Right renal cortex interstitium (tissue), 3 donors: ENCODE measurements at places on chromosomes 3 and 15.

DNA sequence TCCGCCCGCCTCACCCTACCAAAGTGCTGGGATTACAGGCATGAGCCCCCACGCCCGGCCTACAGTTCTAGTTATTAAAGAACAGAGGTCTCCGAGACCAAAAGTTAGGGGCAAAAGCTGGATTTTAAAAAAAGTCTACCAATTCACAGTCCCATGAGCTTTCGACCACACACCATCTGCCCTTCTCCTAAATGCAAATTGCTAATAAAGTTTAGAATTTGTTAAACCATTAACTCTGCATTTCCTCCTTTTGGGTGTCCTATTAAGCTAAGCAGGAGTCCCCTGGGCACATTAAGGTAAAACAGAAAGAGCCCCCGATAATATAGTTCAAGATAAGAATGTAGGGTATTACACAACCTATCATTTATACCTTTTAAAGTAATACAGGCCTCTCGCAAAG, 322.7 kb downstream of the FOXP1 start:
- no peak for DNase-seq

DNA sequence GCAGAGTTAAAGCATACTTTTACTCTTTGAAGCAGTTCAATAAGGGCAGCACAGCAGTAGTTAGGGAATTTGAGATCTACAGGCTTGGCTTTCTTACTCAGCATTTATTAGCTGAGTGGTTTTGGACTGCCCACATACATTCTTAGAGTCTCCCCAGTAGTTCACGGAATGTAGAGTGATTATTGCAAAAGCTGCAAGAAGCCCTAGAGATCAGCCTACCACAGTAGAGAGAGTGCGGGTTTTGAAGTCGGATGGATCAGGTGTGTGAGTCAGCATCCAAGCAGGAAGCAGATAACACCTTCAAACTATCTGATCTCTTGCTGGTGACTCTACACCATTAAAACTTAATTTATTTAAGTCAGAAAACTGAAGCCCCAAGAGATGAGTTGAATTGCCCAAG, 171.9 kb downstream of the SYNPR start:
- DNase-seq = no peak

DNA sequence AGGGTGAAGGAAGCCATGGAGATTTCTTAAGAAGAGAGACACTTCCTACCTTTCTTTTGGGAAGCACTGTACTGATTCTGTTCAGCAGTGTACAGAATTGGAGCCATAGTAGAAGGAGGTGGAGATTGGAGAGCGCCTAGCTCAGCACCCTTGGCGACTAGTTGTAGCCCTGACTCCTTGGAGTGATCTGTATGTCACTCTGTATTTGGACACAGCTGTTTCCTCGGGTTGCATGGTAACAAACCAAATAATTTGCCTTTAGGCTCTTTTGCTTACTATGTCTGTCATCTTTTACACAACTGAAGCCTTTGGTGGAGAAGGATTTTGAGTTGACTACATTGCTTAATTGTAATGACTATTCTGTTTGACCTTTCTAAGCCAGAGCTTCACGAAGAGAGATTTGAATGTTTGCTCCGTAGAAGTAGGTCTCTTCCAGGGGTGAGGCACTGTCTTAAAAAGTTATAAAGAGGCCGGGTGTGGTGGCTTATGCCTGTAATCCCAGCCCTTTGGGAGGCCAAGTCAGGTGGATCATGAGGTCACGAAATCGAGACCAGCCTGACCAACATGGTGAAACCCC, 77.1 kb downstream of the AKAP13 start:
- no peak for DNase-seq

GRCh38 chr3:47910777-47911440, 105.3 kb downstream of the MAP4 start:
- no peak for DNase-seq

DNA sequence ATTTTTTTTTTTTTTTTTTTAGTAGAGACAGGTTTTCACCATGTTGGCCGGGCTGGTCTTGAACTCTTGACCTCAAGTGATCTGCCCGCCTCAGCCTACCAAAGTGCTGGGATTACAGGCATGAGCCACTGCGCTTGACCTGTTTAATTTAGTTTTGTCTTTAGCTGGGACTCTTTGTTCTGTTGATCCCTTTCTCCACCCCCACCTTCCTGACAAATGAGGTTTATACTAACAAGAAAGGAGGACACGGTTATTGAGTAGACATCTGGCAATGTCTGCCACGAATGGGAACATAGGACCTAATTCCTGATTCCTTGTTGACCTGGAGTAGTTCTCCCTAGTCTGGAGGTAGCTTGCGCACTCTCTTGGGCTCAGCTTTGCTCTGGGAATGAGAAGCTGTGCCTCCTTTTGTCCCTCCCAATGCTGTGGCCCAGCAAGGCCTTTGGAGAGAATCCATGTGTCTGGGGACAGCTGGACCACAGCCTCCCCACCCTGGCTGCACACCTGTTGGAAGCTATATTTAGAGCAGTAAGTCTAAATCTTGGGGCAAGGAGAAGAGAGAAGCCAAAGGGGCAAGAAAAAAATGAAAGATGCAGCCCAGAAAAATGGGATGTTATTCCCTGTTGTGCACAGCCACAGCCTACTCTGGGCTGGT, 53.2 kb upstream of the ADPGK start:
- DNase-seq = no peak

DNA sequence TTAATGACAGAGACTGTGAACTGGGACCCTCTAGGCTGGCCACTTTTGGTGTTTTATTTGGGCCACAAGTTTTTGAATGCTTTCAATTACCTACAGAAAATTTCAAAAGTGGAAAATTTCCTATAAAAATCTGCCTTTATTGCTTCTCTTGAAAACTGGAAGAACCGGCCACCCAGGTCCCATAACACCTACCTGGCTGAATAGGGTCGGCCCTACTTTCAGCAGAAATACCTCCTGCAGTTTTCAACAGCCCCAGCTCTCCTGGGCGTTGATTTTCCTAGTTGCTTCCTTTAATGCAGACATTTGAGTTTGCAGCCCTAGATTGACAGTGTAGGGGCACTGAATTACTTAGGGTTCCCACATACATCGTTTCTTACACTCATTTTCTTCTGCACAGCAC, 719 bp upstream of the SRPRB start:
- no peak for DNase-seq

- DNase-seq = no peak
Observed at GRCh38 chr3:126136428-126137220, 43.8 kb downstream of the ALDH1L1 start.

DNA sequence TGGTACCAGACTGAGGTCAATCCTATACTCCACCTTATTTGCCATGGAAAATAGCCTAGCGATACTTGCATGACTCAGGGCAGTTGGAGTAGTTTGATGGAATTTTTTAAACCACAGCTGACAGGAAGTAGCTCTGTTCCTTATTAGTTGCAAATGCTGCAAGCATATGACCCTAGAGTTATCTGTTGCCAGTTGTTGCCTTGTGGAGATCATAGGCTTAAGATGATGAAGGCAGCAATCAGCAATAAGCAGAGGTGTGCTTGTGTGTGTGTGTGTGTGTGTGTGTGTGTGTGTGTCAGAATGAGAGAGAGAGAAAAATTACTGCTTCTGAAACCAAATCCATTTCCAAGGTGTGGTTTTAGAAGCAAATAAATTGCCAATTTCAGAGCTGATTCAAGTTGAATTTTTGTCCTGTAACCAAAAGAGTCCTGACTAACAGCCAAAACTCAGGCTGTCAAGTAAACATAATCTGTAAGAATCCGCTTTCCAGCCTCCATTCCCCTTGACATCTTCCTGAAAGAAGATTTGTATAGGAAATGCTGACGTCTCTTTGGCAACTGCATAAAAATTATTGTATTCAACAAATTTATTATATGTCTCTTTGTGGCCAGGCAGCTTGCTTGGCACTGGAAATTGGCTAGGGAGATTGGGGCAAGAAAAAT, 141.2 kb downstream of the SERPINI1 start:
- DNase-seq = no peak

- DNase-seq = no peak
Observed at GRCh38 chr3:197305854-197306253, 7.4 kb upstream of the DLG1 start.

DNA sequence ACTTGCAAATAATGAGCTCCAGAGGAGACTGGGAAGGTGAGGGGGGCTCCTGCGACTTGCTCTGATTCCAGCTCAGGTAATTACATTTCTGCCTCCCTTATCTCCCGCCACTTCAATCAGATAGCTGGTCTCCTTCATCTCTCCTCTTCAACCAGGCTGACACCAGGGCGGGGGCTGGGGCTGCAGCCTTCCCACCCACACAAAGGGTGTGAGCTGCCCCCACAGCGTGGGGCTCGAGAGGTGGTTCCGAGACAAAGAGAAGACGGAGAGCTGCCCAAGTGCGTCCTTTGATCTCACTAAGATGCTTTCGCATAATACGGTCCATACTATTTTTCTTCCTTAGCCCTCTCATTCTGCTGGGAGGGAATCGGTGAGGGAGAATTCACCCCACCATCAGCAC, 139.7 kb downstream of the NSMCE3 start:
- DNase-seq = no peak

DNA sequence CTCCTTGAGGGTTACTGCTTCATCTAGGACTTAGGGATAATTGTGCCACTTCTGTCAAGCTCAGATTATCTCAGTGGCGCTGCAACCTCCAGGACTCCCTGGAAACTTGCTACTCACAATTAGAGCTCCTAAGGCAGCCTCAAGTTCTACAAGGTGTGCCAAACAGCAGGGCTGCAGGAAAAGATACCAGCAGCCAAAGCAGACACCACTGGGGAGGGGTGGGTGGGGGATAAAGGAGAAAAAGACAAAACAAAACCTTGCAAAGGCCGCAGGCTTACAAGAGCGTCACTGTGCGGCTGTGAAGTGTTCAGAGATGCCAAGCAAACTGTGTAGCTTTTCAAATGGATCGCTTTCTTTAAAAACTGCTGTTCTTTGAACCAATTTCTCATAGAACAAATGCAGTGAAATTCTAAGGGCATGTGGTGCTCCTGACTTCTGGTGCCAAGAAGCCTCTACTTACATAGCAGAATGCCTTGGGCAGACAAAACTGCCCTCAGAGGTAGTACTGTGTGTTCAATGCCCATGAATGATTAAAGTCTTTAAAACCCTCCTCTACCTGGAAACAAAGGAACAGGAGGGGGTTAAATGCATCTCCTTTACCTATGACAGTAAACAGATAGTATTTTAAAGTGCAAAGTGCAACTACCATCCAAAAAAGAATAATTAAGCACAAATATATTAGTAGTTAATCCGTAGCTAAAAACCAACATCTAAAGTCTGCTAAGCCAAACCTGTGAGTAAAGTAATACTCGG, 353.4 kb downstream of the FOXP1 start:
- DNase-seq = no peak

GRCh38 chr3:59879031-59879581, 829.3 kb upstream of the CFAP20DC start:
- DNase-seq = no peak

GRCh38 chr3:64667138-64667537, 20.7 kb downstream of the ADAMTS9 start:
- no peak for DNase-seq

GRCh38 chr3:44114142-44114541, 127.5 kb upstream of the TOPAZ1 start:
- DNase-seq = no peak

DNA sequence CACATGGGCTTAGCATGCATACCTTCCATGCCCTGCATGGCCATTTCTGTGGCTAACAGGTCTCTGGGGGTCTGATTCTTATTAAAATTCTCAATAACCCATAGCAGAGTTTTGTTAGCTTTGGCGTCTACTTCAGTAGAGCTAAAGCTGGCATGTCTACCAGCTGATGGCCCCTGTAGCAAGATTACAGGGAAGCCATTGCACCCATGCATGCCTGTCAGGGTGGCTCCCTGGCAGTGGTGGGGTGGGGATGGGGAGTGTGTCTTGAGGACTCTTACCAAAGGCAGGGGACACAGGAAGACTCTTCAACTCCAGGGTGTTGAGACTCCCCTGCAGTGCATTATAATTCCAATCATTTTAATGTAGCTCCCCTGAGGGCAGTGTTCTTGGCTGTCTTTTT, 4.7 kb downstream of the KY start:
- no peak for DNase-seq

DNA sequence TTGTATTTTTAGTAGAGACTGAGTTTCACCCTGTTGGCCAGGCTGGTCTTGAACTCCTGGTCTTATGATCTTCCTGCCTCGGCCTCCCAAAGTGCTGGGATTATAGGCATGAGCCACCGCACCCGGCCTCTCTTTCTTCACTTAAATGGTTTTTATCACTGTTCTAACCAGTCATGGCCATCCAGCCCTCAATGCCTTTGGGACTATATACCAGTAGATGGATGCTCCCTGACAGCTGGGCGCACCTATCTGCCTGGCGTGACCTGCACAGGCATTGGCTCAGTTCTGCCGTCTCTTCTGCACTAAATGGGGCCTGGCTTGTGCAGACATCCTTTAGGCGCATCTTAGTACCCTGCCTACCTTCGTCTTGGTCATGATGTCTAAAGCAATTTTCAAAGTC, 233.4 kb downstream of the ADAMTS17 start:
- no peak for DNase-seq

- no peak for DNase-seq
Observed at GRCh38 chr3:158105119-158105709, 1.0 kb downstream of the SHOX2 start.

DNA sequence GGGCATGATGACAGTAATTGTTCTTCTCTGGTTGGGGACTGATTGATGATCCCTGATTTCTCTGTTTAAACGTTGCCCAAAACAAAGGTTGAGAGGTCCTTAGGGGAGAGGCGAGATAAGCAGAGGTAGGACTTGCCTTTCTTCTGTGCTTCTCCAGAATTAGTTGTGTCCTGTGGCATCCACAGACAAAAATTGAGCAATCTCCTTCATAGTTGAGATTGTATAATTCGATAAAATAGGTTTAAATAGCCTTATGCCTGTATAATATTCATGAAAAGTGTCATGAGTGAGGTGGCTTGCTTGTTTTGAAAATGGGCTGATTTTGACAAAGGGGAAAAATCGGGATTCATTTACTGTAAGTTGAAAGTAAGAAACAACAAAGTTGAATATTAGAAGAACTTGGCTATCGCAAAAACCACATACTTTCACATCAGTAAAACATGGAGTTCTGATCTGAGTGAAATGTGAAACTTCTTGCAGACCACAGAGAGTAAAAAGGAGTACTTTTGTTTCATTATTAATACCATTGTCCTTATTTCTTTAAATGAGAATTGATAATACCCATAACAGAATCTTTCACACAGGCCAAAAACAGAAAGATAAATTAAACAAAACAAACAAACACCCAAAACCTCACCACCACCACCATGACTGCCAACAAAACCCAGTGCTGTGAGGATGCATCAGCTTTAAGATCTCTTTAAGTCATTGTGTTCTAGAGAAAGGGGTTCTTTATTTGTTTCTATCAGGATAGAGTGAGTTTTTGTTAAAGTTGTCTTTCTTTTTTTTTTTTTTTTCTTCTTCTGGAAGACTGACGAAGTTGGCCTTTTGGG, 155.7 kb downstream of the LPP start:
- DNase-seq = no peak

DNA sequence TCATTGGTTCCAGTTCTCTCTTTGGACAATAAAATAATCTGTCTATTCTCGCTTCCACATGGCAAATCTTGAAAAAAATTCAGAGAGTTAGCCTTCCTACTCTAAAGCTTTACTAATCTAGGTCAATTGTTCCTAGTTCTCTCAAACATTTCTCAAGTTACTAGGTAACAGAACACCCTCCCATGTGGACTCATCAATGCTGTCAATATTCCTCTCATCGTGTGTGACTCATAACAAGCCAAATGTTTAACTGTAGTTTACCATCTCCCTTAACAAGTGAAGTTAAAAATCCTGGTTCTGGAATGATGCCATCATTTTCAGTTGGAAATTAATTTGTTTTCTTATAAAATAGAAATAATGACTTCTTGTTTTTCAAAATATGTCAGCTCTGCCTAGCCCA, 438.6 kb downstream of the ROBO1 start:
- no peak for DNase-seq
